ENCODE measurements at places on chromosomes 16 and 17. TPM values are rescaled to one million over a fixed set of nuclear protein-coding genes. Genes with fewer than 3 reads are reported as not detected.

Gene ZFPM1
- total RNA-seq = 20.0 TPM

- no peaks in the 10 kb centered on the region for H3K4me1 ChIP-seq
- no peak for DNase-seq
- no peak overlapping the region for H3K4me3 ChIP-seq
- H3K27me3 ChIP-seq = no peaks in the 10 kb centered on the region
- no peaks in the 10 kb centered on the region for H3K36me3 ChIP-seq
- H3K27ac ChIP-seq = no peak overlapping the region
These were observed 69.4 kb downstream of the NTN1 start for GRCh38 chr17:9090641-9091096.

DNA sequence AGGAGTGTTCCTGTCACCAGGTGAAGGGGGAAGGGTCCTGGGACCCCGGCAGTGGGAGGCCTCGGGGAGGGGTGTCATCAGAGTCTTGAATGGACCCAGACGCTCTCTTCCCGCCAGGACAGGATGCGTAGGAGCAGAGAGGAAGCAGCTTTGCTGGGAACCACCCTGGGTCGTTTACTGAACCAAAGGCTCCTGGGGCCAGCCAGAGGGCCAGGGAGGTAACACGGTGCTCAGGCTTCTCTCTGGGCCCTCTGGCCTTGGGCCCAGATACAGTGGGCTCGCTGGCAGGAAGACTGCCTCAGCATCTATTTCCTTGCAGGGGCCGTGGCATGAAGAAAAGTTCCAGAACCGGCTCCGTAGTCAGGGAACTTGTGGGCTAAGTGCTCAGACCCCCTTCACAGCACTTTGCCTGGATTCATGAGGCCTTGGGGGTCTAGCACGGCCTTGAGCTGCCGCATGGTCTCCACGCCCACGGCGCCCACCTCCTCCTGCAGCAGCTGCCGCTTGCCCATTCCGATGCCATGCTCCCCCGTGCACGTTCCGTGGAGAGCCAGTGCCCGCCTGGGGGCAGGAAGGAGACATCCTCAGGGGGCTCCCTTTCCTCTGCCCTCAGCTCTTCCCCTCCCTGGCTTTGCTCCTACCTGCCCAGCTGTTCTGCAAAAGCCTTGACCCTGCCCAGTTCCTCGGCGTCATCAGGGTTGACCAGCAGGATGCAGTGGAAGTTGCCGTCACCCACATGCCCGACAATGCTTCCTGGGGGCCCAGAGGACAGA is 4.4 kb downstream of the LDHD start:
- H3K4me1 ChIP-seq = peaks cover 40% of the 10 kb centered on the region
- no peak overlapping the region for H3K27ac ChIP-seq

- no peak overlapping the region for H3K4me3 ChIP-seq
- H3K27me3 ChIP-seq = peaks cover 18% of the 10 kb centered on the region
- H3K27ac ChIP-seq = no peak overlapping the region
- H3K36me3 ChIP-seq = no peaks in the 10 kb centered on the region
- DNase-seq = peak; percentile 66
These were observed 678 bp upstream of the GH1 start for GRCh38 chr17:63919311-63919723.

- DNase-seq = no peak
- no peaks in the 10 kb centered on the region for H3K36me3 ChIP-seq
- no peaks in the 10 kb centered on the region for H3K4me1 ChIP-seq
- H3K27ac ChIP-seq = no peak overlapping the region
- no peak overlapping the region for H3K4me3 ChIP-seq
These were observed 103.8 kb downstream of the HAPSTR1 start for GRCh38 chr16:9195287-9195686.

- no peak overlapping the region for H3K27ac ChIP-seq
- H3K36me3 ChIP-seq = no peaks in the 10 kb centered on the region
- no peak overlapping the region for H3K4me3 ChIP-seq
These were observed 213.2 kb downstream of the CCDC182 start for GRCh38 chr17:57531648-57532504.

- H3K4me1 ChIP-seq = no peaks in the 10 kb centered on the region
- no peaks in the 10 kb centered on the region for H3K27me3 ChIP-seq
- DNase-seq = no peak
- no peak overlapping the region for H3K27ac ChIP-seq
- H3K36me3 ChIP-seq = no peaks in the 10 kb centered on the region
- no peak overlapping the region for H3K4me3 ChIP-seq
These were observed 26.0 kb downstream of the SNX29 start for GRCh38 chr16:12002447-12003006.

GRCh38 chr16:57382535-57383275 is 10.4 kb downstream of the CX3CL1 start:
- no peaks in the 10 kb centered on the region for H3K36me3 ChIP-seq
- peaks cover 35% of the 10 kb centered on the region for H3K4me1 ChIP-seq
- no peak overlapping the region for H3K27ac ChIP-seq
- DNase-seq = no peak

Gene KRTAP4-9
- not detected for total RNA-seq

Gene CCT6B
- total RNA-seq = 3.7 TPM

Gene GGNBP2
- 51.4 TPM for total RNA-seq

DNA sequence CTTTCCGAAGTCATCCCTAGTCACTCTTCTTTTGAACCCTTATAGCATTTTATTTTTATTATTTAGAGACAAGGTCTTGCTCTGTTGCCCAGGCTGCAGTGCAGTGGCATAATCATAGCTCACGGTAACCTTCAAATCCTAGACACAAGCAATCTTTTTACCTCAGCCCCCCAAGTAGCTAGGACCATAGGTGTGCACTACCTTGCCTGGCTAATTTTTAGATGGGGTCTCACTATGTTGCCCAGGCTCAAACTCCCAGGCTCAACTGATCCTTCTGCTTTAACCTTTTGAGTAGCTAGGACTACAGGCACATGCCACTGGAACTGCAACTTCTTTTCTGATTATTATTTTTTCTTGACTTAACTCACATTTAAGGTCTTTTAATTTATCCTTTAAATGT is 33.0 kb upstream of the TMEM97 start:
- H3K4me1 ChIP-seq = 0 out of 2 replicates have a peak, but pooled peaks cover 7% of the 10 kb centered on the region
- H3K36me3 ChIP-seq = no peaks in the 10 kb centered on the region
- no peak overlapping the region for H3K4me3 ChIP-seq

DNA sequence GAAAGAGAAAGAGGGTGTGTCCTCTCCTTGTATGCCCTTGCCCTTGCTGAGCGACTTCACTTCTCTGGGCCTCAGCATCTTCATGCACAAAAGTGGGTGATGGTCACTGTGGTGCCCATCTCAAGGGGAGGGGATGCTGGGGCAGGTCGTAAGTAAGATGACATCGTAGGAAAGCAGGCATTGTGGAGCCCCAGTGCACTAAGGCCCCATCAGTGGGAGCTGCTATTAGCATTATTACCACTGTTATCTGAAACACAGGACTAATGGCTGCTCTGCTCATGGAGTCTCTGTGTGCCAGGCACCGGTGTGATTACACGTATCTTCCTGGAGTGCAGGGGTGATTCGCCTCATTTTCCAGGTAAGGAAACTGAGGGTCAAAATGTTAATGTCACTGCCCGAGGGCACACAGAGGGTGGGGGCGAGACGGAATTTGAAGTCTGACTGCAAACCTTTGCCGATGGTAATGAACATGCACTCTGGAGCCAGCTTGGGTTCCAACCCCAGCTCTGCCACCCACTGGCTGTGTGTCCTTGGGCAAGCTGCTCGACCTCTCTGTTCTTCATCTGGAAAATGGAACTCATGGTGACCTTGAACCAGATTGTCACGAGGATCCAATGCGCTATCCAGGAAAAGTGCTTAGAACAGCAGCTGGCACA is 63.2 kb upstream of the GSE1 start:
- no peak for DNase-seq
- H3K27me3 ChIP-seq = no peaks in the 10 kb centered on the region
- no peaks in the 10 kb centered on the region for H3K36me3 ChIP-seq

GRCh38 chr16:28067604-28068379 is 4.3 kb upstream of the GSG1L start:
- H3K36me3 ChIP-seq = no peaks in the 10 kb centered on the region
- H3K27me3 ChIP-seq = peaks cover 29% of the 10 kb centered on the region
- no peak overlapping the region for H3K27ac ChIP-seq
- H3K4me3 ChIP-seq = no peak overlapping the region

Gene GPRC5C
- 32.4 TPM for total RNA-seq

DNA sequence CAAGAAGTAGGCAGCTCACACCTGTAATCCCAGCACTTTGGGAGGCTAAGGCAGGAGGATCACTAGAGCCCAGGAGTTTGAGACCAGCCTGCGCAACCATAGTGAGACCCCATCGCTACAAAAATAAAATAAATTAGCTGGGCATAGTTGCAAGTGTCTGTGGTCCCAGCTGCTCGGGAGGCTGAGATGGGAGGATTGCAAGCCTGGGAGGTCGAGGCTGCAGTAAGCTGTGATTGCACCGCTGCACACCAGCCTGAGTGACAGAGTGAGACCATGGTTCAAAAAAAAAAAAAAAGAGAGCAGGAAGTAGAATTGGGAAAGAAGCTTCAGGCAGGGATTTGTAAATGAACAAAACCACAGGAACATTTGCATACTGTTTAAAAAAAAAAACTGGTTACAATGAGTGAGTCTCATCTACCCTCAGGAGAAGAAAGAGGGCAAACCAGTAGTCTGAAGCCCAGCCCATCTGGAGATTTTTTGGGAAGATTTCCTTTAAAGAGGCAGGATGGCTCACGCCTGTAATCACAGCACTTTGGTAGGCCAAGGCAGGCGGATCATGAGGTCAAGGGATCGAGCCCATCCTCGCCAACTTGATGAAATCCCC is 7.9 kb downstream of the MPV17L start:
- H3K36me3 ChIP-seq = no peaks in the 10 kb centered on the region
- H3K4me1 ChIP-seq = peaks cover 9% of the 10 kb centered on the region
- H3K27me3 ChIP-seq = no peaks in the 10 kb centered on the region
- no peak overlapping the region for H3K4me3 ChIP-seq

- no peaks in the 10 kb centered on the region for H3K36me3 ChIP-seq
- H3K27me3 ChIP-seq = peaks cover 55% of the 10 kb centered on the region
- H3K4me3 ChIP-seq = no peak overlapping the region
- DNase-seq = no peak
- H3K27ac ChIP-seq = no peak overlapping the region
- H3K4me1 ChIP-seq = no peaks in the 10 kb centered on the region
These were observed 2.7 kb downstream of the C16orf89 start for GRCh38 chr16:5062790-5063765.

Gene CPNE7
- 19.5 TPM for total RNA-seq

GRCh38 chr17:71099003-71099714 is 929.8 kb downstream of the KCNJ2 start:
- DNase-seq = no peak
- no peaks in the 10 kb centered on the region for H3K27me3 ChIP-seq
- no peaks in the 10 kb centered on the region for H3K36me3 ChIP-seq
- no peak overlapping the region for H3K27ac ChIP-seq
- H3K4me3 ChIP-seq = no peak overlapping the region
- no peaks in the 10 kb centered on the region for H3K4me1 ChIP-seq

Data from PC-9 (cell line).